Activated CD8-positive, alpha-beta memory T cell treated with anti-CD3 and anti-CD28 coated beads, Interleukin-2, amount 50 U/mL, for 48 hours (primary cell): ENCODE measurements at places on chromosomes 2 and 18.

DNA sequence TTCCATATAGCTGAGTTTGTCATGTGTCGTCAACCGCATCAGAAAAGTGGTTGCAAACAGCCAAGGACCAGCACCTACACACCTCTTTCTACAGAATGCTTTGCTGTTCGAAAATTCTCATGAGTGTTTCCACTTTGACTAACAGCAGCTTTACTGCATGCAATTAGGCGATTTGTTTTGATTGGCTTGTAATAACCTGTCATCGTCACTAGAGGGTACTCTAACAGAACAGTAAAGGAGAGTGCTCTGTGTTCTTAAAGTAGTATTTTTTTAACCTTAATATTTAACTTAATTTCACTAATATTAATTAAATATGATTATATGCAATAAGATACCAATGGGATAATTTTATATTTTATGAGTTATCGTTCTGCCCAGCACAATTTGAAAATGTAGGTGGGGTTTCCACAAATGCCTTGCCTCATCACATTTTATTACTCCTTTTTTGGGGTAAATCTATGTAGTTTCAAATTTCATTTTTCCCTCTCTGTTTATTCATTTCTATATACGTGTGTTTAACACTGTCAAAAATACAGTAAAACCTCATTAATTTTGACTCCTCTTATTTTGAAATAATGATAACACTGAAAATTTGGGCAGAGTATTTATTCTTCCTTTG is 502.2 kb downstream of the NRXN1 start:
- DNase-seq: no peak

- DNase-seq: no peak
These were observed 423.6 kb downstream of the PTH2R start for GRCh38 chr2:208830203-208830602.

DNA sequence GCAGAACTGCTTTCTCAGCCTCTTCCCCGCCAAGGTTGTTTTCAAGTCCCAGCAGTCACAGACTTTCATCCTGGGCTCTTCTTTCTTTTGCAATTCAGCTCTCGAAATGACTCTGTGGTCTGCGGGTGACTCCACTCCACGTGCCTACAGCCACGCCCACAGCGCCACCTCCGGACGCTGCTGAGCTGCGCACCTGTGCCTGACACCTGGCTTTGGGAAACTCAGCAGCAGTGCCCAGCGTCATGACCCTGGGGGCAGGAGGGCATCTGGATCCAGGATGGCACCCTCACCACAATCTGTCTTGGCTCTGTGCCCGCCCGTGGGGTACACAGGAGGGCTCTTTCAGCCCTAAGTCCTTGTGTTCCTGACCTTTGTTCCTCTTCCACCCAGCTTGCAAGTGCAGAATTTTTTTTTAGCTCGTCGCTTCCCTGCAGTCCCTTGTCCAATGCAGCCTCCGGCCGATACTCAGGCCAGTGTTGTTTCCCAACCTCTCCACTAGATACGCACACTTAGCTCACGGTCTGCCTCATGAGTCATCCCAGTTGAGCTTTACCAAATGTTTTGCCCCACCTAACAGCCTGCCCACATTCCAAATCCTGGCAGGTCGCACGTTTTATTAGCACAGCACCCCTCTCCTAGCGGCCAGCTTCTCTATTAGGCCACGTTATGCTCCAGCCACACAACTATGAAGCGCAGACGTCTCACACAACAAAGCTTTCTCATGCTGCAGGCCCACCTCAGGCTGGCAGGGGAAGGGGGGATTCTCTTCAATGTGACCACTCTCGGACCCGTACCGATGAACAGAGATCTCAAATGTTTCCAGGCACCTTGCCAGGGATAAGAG is 6.5 kb upstream of the CAPN10 start:
- peak; percentile 84 for DNase-seq

DNA sequence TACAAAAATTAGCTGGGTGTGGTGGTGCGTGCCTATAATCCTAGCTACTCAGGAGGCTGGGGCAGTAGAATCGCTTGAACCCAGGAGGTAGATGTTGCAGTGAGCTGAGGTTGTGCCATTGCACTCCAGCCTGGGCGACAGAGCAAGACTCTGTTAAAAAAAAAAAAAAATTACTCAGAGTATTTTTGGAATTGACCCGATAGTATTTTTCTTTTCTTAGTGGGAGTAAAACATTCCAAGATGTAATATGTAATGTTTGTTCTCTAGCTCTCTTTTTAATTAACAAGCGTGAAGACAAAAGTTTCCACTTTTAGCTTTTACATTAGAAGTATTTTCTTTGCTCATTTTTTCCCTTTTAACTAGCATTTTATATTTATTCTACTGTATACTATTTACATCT is 12.0 kb upstream of the TMEM18 start:
- DNase-seq: no peak

DNA sequence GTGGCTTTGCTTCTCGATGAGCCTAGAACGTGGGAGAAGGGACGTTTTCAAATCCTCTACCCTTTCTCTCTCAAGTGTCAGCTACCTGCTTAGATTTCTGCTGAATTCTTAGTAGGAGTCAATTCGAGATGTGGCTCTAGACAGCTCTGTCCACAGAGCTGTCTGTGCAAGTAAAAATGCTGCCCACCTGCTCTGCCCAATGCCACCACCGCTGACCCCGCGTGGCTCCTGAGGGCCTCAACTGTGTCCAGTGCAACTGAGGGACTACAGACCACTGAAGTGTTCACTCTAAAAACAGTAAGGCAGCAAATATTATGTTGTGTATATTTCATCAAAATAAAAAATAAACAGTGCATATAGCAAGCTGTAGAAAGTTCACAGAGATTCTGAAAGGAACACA is 266.3 kb downstream of the ZNF516 start:
- DNase-seq: no peak

DNA sequence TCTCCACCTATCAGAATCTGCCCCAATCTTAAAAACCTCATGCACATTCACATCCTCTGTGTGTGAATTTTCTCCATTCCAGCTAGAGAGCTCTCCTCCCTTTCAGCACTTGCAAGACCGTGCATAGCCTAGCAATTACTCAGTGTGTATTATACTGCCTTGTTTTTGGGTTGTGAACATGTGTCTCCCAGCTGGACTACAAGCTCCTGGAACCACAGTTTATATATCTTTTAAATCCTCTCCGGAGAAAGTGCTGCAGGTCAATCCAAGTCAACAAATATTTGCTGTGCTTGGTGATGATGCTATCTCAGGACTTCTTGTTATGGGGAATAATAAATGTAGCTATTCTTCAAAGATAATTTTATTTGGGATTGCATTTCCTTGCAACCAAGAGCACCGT is 58.2 kb upstream of the MEX3C start:
- no peak for DNase-seq

DNA sequence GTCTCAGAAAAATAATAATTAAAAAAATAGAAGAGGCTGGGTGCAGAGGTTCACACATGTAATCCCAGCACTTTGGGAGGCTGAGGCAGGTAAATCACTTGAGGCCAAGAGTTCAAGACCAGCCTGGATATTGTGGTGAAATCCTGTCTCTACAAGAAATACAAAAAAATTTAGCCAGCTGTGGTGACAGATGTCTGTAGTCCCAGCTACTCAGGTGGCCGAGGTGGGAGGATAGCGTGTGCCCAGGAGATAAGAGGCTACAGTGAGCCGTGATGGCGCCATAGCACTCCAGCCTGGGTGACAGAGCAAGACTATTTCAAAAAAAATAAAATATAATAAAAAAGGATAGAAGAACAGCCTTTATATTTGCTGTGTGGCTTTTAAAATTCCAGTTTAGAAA is 35.9 kb downstream of the SMC6 start:
- no peak for DNase-seq

DNA sequence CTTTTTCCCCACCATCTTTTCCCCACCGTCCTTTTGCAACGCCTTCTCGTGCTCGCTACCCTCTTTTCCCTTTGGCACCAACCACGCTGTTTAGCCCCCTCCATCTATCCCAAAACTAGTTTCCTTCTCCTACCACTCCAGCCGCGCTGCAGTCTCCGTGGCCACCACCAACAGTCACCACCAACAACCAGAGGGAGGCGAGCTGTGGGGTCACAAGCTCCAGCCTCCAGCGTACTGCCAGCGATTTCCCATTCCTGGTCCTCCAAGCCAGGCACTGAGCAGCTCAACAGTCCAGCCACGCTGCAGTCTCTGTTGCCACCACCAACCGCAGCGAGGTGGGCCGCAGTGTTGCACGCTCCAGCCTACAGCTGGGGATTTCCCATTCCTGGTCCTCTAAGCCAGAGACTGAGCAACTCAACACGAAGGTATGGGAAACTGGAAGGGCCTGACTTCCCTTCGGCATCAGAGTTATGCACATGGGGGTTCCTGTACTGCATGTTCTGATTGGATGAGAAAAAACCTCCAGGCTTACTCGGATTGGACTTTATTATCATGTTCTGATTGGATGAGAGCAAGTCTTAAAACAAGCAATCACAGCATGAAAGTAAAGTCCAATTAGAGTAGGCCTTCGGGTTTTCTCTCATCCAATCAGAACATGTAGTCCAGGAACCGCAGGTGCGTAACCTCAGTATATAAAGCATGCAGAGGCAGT is 42.3 kb upstream of the IMP4 start:
- DNase-seq: no peak

- peak; percentile 68 for DNase-seq
These were observed at the start of gene CAPG for GRCh38 chr2:85409845-85410583. TSS of gene CAPG (minus strand) at chr2:85410366. CDS start at chr2:85402145, 8,221 bp downstream.

DNA sequence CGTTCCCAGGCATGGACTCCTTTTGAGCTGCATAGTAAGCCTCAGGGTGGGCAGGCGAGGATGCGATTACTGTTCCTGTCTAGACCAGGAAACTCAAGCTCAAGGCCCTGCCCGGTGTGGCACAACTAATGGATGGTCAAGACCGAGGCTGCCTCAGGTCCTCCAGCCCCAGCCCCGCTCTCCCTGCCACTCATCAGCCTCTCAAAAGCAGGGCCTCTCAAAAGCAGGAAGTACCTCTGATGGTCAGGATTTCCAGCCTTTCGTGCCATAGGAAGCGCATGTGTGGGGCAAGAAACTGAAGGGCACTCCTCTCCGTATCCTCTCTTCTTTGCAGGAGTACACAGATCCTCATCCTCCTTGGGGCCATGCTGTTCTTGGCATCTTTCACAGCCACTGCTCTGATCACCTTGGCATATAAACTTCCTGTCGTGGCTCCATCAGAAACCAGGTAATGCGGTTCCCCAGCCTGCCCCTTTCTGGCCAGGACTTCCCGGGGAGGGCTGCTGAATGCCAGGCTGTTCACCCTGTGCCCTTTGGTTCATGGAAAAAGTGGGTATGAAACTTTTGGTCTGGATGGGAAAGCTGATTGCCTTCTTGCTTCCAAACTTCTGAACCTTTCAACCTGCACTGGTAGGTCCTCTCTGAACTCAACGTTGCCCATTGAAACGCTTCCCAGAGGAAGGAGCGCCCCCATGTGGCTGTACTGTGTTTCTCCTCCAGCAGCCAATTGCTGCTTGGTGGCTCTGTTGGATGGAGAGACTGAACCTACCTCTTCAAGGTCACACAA is 82.8 kb upstream of the SEC11C start:
- DNase-seq: no peak

- no peak for DNase-seq
These were observed 13.4 kb downstream of the KCNG3 start for GRCh38 chr2:42480402-42480801.

- DNase-seq: no peak
These were observed 88.3 kb downstream of the KCNS3 start for GRCh38 chr2:17966798-17967197.
